Foreskin keratinocyte (primary cell): ENCODE measurements at places on chromosomes 16 and 17.
A peak's percentile ranks its signal among the peaks of the same experiment; 100 is the strongest.

- DNase-seq, result no peak
Measured at GRCh38 chr16:80263181-80263823, 277.5 kb upstream of the DYNLRB2 start.

GRCh38 chr17:18191236-18191667 is 7.6 kb downstream of the ALKBH5 start:
- no peak for DNase-seq

DNA sequence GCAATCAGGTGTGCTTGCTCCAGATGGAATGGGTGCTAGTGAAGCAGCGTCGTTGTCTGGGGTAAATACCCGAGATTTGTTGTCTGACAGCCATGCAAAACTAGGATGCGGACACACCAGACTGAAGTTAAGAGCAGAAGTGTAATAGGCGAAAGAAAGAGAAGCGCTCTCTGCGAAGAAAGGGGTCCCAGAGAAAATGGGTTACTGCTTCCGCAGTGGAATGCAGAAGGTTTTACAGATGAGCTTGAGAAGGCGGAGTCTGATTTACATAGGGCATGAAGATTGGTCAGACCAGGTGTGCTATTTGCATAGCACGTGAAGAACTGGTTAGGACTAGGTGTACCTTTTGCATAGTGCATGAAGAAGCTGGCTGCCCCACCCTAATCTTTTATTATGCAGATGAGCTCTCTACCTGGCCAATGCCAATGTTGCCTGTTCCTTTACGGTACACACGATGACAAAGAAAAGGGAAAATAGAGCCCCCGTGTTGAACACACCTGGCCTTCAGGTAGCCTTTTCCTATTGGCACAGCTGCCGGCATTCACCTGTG is 32.0 kb upstream of the SNN start:
- DNase-seq, result peak; percentile 95

DNA sequence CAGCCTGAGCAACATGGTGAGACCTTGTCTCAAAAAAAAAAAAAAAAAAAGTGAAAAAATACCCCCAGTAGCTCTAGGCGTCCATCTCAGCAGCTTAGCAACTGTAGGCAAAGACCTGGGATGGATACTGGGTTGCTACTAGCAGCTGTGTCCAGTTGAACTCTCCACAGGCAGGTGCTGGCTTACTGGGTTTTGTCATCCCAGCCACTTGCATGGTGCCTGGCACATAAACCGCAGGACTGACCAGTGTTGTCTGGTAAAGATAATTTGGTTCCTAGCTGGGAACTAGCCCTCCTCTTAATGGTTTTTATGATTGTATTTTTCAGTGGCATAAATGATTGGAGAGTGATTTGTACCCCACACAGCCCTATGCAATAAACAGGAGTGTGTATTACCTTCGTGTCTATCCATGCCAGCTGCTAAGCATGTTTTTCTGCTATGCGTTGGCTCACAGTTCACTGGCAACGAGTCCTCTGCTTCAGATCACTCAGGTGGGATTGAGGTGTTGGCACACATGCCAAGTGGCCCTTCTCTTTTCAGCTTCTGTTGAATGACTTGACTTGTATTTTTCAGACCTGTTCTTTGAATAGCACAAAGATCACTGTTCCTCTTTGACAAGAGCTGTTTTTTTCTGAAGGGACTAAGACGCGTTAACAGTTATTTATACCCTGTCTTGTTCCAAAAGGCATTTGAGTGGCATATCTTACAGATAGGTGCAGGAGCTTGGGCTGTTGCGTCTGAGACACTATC is 352.9 kb downstream of the SNX29 start:
- DNase-seq, result no peak

DNA sequence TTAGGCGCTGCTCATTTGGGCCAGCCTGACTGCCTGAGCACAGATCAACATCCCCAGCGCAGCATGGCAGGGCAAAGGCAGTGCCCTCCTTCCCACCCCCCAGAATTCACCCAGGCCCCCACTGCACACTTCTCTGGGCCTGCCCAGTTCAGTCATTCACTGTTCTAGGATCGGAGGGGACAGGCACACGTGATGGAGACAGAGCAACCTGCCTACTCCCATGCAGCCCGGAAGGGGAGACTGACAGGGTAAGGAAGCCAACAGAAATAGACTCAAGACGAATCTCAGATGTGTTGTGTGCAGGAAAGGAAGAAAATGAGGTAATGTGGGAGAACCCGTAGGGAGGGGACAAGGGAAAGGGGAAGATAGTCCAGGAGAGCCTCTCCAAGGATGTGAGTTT is 59.2 kb upstream of the LYRM9 start:
- DNase-seq, result no peak

GRCh38 chr17:37246085-37246484 is 129.7 kb upstream of the C17orf78 start:
- DNase-seq, result no peak

DNA sequence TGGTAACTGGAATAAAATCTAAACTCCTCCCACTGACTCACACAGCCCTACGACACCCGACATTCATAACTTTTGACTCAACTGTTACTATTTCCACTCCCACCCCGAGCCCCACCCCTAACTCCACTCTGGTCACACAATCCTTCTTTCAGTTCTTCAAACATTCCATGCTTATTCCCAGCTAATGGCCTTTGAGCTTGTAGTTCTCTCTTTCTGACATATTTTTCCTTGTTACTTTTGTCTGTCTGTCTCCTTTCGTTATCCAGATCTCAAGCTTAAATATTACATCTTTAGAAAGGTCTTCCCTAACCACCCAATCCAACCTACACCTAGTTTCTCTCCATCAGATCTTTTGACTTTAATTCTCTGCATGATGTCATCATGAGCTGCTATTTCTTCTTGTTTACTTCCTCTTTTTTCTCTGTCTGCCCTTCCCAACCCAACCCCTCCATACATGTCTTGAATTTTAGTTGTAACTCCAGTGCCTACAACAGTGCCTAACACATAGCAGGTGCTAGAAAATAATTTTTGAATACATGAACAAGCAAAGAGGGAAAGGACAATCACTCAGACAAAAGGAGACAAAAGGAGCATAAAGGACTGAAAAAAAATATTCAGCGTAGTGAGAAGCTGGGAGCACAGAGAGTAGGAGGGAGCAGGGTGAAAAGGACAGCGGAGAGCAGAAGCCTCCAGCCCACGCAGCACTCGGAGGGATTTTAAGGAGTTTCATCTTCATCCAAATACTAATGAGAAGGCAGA is 65.2 kb upstream of the SMIM36 start:
- peak; percentile 35 for DNase-seq

DNA sequence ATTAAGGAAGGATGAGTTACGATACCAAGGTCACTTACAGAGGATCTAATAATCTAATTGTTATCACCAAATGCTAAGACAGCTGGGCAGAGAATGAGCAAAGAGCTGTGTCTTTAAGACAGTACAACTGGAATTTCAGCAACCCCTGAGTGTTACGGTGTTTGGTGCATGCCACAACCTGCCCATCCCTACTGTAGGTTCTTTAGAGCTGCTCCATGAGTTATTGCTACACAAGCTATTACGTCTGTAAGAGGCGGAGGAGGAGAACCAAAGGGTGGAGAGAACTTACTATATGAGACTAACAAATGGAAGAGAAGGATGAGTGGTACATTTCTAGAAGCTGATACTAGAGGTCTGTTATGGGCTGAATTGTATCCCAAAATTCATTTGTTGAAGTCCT is 14.2 kb upstream of the C17orf78 start:
- peak; percentile 97 for DNase-seq

DNA sequence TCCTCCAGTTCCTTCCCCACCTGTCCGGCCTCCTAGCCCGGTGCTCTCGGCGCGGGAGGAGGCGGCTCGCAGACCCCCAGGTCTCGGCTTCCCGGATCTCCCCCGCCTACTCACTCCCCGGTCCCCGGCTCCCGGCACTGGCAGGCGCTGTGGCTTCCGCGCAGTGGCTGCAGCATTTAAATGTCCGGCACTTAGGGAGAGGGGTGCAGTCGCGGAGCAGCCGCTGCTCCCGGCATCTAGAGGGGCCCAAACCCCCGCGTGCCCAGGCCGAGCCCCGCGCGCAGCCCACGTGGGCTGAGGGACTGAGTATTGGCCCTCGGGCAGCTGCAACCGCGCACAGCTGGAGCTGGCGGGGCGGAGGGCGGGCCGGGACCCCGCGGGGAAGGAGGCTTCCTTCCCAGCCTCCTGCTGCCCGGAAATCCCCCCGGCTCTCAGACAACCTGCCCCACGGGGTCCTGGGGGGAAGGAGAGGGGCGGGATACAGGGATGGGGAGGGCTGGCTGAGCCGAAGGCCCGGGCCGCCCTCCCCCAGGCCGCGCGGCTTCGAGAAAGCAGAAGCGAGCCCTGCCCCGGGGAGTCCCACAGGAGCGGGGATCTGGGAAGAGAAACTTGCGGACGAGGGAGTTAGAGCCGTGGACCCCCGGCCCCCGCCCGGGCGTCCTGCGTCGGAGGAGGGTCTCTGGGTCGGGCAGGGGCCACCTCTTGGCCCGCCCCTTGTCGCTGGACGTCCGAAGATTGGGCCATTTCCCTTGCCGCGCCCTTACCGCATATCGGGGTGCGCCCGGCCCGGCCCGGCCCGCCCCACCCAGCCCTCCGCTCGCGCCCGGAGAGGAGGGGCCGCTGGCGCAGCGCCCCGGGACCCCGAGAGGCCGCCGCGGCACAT is at the start of gene MMP25:
TSS of gene MMP25 (plus strand) at position 804 of the 883 bp plus-strand sequence. CDS start 357 bp downstream, outside the sequence.
- no peak for DNase-seq

DNA sequence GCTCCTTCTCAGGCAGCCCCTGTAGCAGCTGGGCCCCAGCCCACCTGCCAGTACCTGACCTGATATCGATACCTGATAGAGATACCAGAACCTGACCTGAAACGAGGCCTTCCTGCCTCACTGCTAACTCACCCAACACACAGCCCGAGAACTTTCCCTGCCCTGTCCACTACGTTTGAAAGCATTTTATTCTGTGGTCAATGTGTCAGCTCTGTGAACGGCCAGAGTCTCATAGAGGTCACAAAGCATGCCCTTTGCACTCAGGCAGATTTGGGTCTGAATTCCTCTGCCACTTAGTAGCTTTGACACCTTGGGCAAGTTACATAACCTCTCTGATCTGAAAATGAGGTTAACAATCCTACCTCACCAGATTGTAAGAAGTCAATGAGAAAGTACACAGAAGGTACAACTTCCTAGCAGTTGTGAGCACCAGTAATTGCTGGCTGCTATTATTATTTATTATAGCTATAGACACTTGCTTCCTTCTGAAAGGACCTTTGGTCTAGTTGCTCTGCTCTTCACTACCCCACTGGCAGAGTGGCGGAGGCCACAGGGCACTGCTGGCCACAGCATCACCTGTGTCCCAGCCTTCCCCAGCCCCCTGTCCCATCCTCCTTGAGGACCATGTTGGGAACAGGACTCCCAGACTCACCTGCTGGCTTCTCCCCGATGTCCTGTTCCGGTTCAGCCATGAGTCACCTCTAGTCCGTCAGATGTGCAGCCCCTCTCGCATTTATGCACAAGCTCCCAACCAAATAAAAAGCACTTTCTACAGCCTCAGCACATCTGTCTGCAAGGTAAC is 895 bp downstream of the ANKRD40CL start:
- no peak for DNase-seq

GRCh38 chr17:80068301-80069222 is 32.1 kb downstream of the CCDC40 start:
- DNase-seq, result no peak

DNA sequence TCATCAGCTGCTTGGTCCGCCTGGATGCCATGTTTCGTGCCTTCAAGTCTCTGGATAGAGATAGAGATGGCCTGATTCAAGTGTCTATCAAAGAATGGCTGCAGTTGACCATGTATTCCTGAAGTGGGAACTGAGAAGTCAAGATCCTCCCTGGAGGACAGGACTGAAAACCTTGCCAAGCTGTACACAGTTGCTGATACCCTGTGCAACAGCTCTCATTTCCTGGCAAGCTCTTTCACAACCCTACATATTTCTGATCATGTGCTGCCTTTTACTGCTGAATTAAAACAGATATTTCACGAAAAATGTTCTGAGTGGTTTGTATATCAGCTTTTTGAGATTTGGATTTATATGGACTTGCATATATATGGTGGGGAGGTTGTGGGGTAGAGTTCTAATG is 898 bp downstream of the CAPNS2 start:
- DNase-seq, result no peak

DNA sequence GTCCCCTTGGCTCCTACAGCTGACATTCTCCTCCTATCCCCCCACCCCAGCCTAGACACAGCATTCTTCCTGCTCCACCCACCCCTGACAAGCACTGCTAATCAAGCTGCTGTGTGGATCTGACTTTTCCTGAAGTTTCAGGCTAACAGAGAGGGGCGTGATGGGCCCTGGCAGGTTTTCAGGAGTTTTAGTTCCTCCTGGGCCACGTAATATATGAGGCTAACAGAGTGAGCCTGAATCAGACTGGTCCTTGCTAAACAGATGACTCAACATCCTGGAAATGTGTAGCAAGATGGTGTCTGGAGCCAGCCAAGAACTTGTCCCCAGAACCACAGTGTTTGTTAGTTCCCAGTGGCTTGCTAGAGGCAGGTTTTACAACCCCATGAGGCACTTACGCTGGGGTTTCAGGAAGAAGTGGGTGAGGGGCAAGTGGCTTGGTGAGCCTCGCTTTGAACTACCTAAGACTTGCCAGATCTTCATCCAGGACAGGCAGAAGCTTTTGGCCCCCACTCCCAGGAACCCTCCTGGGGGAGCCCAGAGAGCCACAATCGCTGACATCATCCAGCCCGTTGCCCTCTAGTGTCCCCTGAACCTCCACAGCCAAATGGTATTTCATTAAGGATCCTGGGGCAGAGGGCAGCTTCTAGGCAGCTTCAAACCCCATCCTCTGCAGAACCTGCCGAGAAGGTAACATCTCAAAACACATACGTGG is 15.9 kb downstream of the TMEM92 start:
- DNase-seq, result peak; percentile 73

DNA sequence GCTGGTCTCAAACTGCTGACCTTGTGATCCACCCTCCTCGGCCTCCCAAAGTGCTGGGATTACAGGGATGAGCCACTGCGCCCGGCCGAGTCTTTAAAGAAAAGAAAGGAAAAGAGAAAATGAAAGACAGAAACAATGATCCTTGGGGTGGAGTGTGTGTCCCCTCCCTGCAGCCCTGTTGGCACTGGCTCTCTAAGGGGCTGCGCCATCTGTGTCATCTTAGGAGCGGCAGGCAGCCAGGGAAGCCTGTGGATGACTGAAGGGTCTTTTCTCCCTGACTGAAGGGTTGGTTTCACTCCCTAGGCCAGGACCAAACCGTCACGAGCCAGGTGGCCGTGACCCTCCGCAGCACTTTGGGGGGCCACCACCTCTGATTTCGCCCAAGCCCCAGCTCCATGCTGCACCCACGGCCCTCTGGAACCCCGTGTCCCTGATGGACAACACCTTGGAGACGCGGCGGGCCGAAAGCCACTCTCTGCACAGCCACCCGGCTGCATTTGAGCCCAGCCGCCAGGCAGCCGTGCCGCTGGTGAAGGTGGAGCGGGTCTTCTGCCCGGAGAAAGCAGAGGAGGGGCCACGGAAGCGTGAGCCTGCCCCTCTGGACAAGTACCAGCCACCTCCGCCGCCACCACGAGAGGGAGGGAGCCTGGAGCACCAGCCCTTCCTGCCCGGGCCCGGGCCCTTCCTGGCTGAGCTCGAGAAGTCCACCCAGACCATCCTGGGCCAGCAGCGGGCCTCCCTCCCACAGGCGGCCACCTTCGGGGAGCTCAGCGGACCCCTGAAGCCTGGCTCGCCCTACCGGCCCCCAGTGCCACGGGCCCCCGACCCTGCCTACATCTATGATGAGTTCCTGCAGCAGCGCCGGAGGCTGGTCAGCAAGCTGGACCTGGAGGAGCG is 27.7 kb downstream of the GINS2 start:
- DNase-seq, result no peak

GRCh38 chr16:26950636-26951035 is 116.1 kb upstream of the C16orf82 start:
- DNase-seq, result no peak
